Activated T-helper 1 cell treated with anti-CD3 and anti-CD28 coated beads, Interleukin-2, amount 50 U/mL, for 16 hours (primary cell): ENCODE measurements at places on chromosomes 5 and 9.

DNA sequence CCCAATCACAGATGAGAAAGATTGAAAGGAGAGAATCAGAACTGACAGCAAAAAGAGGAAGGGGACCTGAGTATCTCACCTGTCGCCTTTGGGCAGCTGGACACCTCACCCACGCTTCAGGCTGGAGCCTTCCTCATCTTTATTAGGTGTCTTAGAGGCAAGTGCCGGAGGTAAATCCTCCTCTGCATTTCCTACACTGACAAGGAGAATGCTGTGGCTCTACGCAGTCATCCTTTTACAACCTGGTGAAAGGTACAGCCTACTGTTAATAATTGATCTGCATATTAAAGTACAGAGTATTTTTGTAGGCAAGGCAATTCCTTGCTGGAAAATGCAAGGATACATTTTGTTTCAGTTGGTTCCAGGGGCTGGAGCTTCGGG lies 34.8 kb downstream of the PRLR start:
- DNase-seq: no peak

DNA sequence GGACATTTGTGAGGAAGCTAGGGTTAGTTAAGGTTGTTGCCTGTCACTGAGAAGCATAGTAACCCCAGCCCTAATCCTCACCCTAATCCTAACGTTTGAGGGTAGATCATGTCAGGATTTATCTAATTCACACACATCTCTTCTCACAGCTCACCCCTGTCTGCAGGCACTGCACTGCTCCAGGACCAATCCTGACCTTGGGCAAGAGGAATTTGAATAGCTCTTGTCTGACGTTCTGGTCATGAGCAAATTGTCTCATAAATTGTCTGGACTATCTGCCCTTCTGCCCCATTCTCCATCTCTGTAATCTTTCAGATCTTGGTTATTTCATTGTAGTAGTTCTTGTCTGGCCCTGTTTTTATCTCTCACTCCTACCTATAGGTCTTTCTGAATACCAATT lies 18.7 kb downstream of the CRHBP start:
- no peak for DNase-seq

DNA sequence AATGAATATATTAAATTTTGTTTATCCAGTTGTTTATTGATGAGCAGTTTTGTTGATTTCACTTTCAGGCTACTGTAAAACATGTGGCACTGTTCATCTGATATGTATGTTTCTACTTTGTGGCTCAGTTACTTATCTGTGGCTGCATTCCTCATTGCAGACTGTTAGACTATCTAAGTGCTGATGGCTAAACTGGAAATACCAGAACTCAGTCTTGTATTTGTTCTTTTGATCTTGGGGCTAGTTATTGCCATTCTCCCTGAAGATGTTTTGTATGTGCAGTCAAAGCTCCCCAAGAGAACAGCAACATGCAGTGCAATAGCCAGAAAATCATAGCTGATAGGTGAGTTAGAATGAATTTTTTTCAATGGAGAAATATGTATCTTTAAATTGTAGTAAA lies 162.2 kb downstream of the GADD45G start:
- DNase-seq: no peak

DNA sequence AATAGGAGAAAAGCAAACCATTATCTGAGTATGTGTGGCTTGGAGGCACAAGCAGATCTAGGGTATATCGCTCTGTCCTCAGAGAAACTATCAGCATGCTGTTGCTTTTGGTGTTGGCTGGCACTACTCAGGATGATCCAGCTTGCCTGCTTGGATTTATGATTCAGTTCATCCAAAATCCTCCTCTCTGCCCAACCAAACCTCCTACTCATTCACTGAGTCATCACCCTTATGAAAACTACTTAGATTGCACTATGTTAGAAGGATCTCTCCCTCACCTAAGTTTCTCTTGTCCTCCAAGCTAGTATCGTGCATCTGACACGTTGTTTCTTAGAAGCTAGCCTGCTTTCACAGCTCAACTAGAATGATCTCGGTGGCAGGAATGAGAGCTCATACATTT lies 14.2 kb upstream of the ZBED3 start:
- DNase-seq: no peak

DNA sequence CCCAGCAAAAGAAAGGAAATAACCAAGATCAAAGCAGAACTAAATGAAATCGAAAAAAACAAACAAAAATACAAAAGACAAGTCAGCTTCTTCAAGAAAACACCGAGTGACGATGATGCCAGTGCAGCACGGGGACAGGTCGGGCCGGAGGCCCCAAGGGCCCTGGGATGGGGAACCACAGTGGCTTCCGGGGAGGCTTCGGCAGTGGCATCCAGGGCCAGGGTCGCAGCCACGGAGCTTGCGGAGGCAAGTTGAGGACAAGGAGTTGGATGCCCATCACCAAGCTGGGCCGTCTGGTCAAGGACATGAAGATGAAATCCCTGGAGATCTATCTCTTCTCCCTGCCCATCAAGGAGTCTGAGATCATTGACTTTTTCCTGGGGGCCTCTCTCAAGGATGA lies 53.2 kb upstream of the WDR41 start:
- no peak for DNase-seq

- DNase-seq: no peak
Observed at GRCh38 chr9:112119225-112120029, 55.7 kb downstream of the SUSD1 start.

- DNase-seq: no peak
Observed at GRCh38 chr9:105291938-105292337, 47.5 kb downstream of the SLC44A1 start.

GRCh38 chr5:10351199-10351905 lies 2.1 kb upstream of the MARCHF6 start:
- no peak for DNase-seq

DNA sequence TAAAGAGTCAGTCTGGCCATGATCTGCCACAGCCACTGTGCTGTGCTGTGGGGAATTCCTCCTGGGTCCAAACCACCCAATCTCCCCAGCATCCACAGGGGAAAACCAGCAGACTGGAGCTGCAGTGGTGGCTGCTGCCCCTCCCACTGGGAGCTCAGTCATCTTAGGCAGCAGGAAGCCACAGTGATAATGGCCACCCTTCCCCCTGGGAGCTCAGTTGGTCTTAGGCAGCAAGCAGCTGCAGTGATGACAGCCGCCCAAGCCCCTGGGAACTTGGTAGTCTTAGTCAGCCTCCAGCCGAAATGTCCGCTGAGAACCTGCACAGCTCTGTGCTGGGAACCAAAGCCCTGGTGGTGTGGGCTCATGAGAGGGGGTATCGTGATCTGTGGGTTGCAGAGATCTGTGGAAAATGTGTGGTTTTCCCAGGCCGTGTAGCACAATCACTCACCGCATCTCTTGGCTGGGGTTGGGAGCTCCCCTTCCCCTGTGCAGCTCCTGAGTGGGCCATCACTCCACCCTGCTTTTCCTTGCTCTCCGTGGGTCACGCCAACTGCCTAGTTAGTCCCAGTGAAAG lies 38.4 kb upstream of the SMIM15 start:
- no peak for DNase-seq

DNA sequence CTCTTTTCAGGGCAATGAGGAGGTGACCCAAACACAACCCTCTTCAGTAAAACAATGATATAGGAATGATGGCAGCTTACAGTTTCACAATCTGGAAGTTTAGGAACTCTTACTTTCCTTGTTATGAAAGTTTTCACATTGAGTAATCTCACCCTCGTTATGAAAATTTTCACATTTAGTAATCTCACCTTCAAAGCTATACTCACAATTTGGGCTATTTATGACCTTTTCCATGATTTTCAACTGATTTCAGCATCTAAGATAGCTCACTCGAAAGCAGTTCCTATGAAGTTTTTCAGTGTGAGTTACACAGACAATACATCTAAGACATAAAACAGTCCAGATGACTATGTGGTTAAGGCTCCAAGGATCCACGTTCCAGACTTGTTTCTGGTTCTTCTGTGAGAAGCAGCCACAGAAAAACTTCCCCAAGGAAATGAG lies 57.1 kb downstream of the FOXD1 start:
- DNase-seq: no peak

DNA sequence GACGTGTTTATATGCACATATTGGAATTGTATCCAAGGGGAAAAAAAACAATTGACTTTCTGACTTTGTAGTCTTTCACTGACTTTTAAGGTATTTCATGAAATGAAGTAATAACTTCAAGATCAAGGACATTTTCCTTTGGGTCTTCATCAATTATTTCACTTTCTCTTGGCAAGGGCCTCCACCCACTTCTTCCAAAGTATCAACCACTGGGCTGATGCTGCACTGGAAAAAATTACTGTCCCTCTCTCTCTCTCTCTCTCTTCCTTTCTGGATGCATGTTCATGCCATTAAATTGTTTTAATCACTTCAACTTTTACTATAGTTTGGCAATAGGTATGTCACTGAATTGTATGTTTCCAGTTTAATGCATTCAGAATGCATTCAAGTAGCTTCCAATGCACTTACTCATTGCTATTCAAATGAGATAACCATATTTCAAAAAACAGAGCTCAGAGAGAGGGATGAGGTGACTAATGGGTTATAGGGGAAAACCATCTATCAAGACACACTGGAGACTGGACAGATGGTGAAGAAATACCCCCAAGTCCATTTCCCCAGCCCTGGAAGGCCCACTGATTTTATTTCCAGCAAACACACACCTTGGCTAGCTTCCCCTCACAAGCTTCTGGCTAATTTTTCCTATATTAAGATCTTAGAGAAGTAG lies 585.3 kb downstream of the EBF1 start:
- no peak for DNase-seq

- DNase-seq: no peak
Observed at GRCh38 chr5:33828626-33829308, 63.0 kb downstream of the ADAMTS12 start.

DNA sequence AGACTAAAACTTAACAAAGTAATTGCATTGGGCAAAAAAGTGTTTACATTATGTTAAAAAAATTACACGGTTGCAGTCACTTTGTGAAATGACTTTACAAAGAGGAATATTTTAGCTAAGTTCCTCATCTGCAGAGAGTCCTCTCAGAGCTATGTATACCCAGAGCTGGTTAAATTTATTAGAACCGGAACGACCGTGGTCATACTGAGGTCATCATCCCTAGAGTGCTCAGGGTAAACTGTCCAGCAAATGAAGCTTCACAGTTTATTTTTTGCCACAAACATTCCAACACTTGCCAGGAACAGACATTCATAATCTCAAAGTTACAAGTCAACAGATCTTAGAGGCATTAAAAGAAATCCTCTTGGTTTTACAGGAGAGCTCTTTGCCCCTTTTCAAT lies 897 bp downstream of the ROPN1L start:
- DNase-seq: no peak

DNA sequence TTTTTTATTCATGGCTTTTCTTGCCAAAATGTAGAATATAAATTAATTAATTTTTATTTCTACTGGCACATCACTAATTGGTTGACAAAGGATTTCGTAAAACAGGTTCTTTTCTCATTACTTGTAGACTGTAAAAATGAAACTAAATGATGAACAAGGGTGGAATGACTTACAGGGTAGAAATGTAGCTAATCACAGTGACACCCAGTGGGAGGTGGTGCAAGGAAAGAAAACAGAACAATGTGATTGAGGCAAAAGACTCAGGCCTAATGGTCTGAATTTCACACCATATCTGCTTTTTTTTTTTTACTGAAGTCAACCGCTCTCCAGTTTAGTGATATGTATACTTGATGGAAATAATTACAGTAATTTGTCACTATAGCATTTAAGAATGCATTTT lies 28.9 kb downstream of the GABRG2 start:
- no peak for DNase-seq

DNA sequence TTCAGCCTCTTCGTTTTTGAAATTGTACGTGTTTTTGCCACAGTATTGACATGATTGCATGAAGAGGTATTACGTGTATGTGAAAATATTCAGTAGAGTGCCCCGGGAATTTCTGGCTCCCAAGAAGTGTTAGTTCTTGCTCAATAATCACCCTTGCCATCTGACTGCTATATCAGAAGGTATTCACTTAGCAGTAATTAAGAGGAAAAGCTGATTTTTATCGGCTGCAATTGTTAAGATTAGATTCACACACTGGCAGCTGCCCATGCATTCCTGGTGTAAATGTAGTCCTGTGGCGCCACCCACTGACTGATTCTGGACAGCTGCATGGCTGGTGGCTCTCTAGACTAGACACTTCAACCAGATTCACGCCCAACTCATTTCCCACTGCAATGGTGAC lies 440.1 kb upstream of the ADAMTS16 start:
- no peak for DNase-seq

DNA sequence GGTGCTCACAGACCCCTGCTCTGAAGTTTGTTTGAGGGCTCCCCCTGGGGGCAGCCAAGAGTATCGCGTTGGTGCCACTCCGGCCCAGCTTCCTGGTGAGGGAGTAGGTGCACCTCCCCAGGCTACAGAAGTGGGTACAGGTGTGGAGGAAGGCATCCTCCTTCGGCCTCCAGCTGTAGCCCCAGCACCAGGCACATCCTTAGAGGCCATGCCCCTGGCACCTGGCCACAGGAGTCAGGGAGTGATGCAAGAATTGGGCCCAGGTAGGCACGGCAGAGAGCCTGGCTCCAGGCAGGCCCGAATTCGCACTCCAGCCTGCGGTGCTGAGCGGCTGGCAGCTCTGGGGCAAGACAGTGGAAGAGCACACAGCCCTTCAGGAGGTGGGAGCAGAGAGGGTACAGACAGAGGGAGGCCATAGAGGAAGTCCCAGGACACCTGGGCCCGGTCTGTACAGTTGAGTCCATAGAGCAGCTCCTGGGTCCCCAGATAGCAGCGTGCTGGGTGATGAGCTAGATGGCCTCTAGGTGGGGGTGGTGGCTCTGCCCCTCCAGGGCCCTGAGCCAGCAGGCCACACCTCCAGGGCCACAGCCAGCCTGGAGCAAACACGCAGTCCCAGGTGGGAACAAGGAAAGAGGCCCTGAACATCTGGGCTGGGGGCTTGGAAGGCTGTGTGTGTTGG lies 2.4 kb downstream of the SAPCD2 start:
- DNase-seq: peak; percentile 73

DNA sequence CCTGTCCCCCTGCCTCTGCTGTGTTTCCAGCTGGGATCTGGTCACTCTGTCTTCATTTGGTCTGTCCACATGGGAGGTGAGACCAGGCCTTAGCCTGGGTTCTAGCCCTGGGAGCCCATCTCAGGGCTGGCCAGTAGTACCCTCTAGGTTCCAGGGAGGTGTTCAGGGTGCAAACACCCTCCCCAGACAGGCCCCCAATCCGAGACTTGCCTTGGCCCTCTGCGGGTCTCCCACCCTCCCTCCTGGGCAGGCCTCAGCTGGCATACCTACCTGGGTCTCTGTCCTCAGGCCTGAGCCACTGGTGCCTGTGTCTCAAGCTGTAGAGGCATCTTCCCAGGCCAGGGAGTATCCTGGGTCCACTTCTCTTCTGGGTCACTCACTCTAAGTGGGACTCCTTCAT lies 925 bp upstream of the SAPCD2 start:
- no peak for DNase-seq

- no peak for DNase-seq
Observed at GRCh38 chr5:168480601-168481000, 5.7 kb upstream of the RARS1 start.

DNA sequence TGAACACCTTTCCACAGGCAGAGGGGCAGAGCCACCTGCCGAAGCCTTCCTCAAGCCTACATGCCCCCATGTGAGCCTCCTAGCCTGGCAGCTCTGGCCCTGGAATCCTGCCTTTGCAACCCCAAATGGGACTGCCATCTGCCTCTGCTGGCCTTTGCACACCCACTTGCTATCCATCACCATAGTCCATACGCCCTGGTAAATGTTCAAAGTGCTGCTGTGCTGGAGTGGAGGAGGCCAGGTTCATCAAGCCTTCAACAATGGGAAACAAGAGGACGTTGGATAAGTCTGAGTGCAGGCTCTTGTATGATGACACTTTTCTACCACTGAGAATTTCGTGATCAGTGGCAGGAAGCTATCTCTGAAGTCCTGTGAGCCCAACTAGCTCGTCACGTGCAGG lies 159.8 kb downstream of the MED10 start:
- DNase-seq: no peak

GRCh38 chr9:38176251-38176650 lies 107.2 kb upstream of the SHB start:
- no peak for DNase-seq
